ENCODE measurements at places on chromosomes 2 and 18.
A peak's percentile ranks its signal among the peaks of the same experiment; 100 is the strongest.

- no peak for DNase-seq
Observed at GRCh38 chr2:216362730-216363129, 9.6 kb downstream of the MARCHF4 start.

- DNase-seq: no peak
Observed at GRCh38 chr2:47512581-47513083, 109.7 kb downstream of the MSH2 start.

- DNase-seq: no peak
Observed at GRCh38 chr18:3162181-3162580, 57.6 kb downstream of the MYOM1 start.

GRCh38 chr2:21841341-21841740, 717.6 kb downstream of the TDRD15 start:
- no peak for DNase-seq

- DNase-seq: no peak
Observed at GRCh38 chr18:50320719-50321118, 33.2 kb upstream of the CXXC1 start.

DNA sequence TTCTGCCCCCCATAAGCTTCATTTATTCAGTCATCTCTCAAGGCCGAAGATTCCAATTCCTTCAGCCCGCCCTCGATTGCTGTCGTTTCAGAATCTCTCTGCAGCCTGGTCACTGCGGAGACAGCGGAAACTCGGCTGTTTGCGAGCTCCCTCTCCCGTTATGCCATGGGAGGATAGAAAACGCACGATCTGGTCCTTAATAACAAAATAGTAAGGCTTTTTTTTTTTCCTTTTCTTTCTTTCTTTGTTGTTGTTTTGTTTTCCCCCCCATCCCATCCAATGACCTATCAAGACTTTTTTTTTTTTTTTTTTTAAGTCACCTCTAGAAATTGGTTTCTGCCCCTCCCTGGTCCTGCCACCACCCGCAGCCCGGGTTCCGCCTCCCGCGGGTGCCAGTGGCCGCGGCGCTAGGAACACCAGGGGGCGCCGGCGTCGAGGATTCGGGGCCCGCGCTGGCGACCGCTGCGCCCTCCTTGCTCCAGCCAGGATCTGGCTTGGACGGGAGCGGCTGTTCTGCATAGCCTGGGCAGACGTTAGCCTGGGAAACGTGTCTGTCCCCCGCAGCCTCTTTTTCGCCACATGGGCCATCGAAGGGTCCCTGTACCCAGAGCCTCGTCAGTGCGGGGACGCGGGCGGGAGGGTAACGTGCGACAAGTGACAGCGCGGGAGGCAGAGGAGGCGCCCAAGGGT, 10.1 kb downstream of the CPLX4 start:
- DNase-seq: peak; percentile 60

DNA sequence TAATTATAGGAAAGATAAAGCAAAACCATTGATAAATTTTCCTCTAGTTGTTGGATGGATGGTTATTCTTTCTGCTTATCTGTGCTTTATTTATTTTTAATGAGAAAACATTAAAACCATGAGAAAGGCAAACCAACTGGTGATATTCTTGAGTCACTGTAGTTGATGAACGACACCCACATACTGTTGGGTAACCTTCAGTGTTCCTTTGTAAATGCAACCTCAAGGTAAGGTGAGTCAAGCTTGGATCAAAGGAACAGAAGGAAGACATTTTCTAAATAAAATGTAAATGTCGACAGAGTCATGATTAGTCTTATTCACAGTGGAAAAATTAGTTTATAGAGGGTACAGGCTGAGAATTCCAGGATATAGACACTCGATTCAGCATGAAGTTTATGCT, 12.7 kb downstream of the ABCB11 start:
- no peak for DNase-seq

DNA sequence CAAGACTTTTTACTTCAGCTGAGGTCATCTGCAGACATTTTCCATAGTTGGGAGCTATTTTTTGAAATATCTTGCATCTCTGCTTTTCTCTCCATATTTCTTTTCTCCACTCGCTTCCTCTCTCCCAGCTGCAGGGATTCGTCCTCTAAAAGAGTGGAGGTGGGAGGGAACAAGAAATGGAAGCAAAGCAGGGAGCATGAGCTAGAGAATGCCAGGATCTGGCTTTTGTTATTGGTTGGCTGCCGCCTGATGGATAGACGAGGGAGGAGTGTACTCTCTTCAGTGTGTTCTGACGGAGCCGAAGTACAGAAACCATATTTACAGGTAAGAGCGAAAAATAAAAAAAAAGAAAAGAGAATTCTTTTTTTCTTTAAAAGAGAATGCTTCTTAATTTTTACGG, at the start of gene CSRNP3:
CSRNP3 (plus strand) TSS at position 282 of the 400 bp plus-strand sequence. CDS start 125,368 bp downstream, outside the sequence.
- no peak for DNase-seq

DNA sequence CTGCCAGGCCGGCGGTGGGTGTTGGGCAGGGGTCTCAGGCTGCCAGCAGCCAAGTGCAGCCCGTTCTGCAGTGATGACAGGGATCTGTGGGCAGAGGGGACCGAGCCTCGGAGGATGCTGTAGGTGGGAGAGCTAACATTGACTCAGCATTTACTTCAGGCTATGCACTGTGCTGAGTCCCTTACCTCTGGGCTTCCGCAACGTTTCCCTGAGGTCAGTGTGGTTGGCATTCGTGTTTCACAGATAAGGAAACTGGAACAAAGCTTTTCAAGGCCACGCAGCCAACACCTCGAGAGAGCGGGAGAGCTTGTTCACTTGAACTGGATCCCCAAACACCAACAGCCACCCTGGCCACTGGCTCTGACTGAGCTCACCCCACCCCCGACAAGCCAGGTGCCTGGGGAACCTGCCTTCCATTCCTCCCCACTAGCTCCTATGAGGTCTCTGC, 839 bp upstream of the GPR148 start:
- DNase-seq: peak; percentile 57

All from activated CD4-positive, alpha-beta T cell treated with anti-CD3 and anti-CD28 coated beads, Interleukin-2, amount 50 U/mL, for 16 hours (primary cell).